ENCODE measurements at places on chromosomes 1 and 21.
A peak's percentile ranks its signal among the peaks of the same experiment; 100 is the strongest.

GRCh38 chr21:15051644-15052458 is 12.9 kb downstream of the NRIP1 start:
- no peak for DNase-seq

DNA sequence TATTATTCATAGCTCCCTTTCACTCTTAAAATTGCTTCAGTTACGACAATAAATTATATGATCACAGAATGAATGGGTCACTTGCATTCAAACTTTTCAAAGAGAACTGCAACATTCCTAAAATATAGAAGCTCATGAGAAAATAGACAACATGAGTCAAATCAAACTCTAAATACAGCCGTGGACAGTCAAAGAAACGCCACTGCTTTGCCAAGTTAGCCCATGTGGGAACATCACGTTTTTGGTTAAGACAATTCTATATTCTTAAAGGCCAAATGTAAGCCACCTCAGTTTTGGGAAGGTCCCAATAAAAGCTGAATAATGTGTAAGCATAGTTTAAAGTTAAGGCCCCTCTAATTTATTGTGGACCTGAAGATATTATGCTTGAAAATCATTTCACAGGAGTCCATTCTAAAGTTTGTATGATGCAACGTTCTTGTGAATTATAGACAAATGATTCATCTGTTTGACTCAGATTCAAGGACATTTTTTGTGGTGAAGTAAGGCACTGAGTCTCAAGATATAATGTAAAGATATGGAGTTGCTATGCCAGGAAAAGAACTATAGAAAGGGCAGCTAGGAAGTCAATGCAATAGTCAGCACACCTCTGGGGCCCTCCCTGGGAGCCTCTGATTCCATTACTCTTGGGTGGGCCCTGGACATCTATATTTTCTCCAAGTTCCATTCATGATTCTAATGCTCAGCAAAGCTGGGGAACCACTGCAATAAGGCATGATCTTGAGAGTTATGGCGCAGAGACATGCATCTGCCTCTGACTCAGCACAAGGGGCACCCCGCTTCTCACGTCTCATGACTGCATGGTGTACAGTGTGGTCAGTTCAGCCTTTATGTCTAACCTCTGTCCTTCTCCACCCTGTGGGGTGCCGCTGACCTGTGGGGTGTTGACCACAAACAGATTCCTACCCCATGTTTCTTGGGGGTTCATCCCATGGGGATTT is 33.9 kb downstream of the ETS2 start:
- no peak for DNase-seq

DNA sequence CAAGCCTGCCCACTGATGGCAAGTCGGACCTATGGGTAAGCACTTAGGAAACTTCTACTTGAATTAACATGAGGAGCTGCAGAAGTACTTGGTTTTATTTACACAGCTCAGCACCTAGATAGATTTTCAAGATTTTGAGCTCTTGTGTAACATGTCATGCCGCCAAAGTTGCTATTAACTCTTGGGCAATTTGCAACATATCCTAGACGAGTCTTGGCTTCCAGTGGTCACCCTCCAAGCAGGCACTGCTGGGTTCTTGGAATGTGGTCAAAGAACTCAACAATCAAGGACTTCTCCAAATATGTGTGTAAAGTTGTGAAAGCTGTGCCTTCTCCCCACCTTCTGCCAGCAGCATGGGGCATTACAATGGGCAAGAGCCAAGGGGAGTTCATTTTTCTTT is 17.8 kb upstream of the GUCA2B start:
- DNase-seq: no peak

GRCh38 chr1:198890214-198890930 is 251.5 kb downstream of the PTPRC start:
- DNase-seq: no peak

DNA sequence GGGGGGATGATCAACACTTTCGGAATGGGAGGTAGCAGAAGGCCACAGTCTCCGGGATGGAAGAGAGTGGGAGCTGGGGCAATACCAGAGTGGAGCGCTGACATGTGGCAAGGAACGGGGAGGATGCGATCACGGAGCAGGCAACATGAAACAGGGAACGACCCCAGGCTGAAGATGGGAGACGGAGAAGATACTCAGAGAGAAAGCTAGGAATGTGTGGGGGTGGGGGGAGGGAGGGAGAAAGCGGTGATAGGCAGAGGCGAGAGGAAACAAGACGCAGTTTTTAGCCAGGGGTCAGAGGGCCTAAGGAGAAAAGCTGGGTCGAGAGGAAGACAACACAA is 577 bp downstream of the RAB3GAP2 start:
- no peak for DNase-seq

DNA sequence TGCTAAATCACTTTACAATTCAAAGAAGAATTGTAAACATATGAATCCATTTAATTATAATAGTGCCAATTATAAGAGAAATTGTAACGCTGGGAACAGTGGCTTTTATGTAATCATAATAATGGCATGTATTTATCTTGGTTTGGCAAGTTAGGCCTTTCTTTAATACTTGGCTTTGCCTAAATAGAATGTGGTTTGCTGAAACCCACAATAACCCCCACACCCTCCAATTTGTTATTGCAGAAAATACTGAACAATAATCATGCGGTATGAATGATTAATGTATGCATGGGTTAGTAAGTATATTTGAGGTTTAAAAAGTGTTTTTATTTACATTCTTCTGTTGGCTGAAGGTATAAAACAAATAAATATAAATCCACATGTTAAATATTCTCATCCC is 138.2 kb downstream of the NFIA start:
- no peak for DNase-seq

- no peak for DNase-seq
Measured at GRCh38 chr1:224339442-224340033, 9.6 kb upstream of the NVL start.

- DNase-seq: no peak
Measured at GRCh38 chr1:86991549-86992186, 77.2 kb downstream of the HS2ST1 start.

GRCh38 chr1:38123356-38124135 is 77.0 kb upstream of the POU3F1 start:
- DNase-seq: no peak

DNA sequence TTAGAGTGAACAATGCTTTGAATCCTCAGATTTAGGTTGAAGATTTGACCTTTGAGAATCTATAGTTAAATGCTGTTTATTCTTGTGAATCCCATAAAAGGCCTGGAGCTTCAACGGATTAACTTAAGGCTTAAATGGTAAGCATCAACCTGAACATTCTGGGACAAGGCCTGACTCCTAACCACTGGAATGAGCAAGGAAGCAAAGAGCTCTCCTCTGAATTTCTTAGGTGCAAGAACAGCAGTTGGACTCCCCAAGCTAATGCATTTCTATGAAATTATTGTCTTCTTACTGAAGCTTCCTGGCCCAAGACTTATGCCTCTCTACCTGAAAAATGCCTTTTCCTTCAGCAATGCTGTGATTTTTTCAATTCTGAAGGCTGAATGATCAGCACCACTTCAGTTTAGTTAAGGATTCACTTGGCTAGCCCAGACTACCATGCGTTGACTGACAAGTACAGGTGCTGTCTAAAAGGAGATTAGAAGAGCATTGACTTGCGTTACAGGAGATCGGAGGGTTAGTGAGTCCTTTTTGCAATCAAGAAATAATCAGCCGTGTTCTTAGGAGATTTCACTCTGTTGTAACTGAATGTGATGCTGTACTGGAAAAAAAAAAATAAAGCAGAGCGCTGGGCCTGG is 178.5 kb downstream of the ZC3H11B start:
- no peak for DNase-seq

DNA sequence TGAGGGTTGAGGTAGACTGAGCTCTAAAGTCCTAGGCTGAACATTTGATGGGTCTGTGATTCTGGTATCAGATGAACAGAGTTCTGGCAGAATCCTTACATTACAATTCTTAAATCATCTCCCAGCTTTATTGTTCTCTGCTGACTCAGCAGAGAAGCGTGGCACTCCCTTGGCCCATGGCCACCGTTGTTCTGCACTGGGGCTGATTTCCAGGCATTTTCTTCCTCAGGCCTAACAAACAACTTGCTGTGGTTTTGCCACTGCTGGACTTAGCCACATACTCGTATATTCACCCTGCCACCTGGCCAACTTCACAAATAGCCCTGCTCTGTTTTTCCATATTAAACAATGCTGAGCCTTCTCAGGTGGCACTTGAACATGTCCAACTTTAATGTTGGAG is 223.2 kb downstream of the TNR start:
- DNase-seq: no peak

DNA sequence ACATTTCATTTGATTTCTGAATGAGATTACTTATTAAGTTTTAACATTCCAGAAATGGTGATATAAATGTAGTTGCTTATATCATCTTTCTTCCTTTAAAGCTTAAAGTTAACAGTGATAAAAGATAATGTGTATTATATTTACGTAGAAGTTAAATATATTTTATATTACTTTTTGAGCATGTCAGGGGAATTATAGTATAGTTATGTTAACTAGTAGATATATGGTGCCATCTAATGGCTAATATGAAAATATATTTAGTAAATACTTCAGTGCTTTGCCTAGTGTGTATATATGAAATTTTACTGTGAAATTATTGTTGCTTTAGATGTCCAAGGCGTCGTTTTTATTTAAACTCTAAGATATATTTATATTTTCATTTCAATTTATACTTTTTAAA is 51.5 kb downstream of the SYT14 start:
- DNase-seq: no peak

GRCh38 chr1:64136752-64137411 is 66.5 kb upstream of the UBE2U start:
- peak; percentile 8 for DNase-seq

DNA sequence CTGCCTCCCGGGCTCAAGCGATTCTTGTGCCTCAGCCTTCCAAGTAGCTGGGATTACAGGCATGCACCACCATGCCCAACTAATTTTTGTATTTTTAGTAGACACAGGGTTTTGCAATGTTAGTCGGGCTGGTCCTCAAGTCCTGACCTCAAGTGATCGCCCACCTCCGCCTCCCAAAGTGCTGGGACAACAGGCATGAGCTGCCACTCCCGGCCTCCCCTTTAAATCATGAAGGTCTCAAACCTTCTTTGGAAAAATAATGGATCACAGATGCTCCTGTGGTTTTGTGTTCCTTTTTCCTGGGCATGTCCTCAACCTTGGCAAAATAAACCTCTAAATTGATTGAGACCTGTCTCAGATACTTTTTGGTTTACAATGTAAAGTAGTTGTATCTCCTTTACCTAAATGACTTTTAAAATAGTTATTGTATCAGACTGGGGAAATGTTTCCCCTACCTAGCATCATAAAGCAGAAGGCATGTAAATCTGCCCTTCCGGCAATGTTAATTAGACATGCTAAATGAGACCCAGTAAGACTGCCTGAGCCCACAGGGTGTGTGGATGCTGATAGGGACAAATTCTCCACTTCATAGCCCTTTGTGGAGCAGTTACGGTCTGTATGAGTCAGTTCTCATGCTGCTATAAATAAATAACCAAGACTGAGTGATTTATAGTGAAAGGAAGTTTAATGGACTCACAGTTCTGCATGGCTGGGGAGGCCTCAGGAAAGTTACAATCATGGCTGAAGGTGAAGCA is 27.8 kb downstream of the CBR1 start:
- no peak for DNase-seq

DNA sequence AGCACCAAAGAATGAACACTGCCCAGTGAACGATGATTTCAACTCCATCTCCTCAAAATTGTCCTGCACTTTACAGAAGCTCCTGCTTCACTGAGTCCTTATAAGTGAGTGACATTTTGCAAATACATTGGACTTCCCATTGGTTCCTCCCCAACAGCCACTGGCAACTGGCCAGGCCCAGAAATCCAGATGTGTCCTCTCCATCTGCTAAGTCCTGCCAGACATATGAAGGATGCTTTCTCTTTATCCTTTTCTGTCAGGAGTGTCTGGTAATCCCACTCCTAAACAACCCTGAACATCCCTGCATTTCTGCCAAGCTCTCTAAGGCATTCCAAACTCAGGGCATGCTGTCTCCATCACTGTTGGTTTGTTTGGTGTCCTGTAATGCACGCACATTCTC is 271.8 kb downstream of the RRAGC start:
- no peak for DNase-seq

DNA sequence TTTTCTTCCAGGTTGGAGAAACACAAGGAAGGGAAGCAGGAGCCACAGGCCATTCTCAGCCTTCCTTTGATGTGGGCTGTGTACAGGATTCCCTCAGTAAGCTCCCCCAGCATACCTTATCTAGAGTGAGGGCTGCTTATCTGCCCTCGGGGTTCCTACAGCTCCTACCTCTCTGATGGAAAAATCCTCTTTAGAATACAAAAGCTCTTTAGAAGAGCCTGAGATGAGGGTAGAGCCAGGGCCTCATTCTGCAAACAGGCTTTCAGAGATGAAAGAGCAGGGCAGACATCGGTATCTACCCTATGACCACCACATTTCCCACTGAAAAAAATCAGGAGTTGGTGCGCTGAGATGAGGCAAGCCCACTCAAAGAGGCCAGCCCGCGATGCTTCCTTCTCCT is 85.1 kb downstream of the PLPP3 start:
- no peak for DNase-seq

GRCh38 chr1:64981601-64982533 is 15.5 kb upstream of the JAK1 start:
- no peak for DNase-seq

DNA sequence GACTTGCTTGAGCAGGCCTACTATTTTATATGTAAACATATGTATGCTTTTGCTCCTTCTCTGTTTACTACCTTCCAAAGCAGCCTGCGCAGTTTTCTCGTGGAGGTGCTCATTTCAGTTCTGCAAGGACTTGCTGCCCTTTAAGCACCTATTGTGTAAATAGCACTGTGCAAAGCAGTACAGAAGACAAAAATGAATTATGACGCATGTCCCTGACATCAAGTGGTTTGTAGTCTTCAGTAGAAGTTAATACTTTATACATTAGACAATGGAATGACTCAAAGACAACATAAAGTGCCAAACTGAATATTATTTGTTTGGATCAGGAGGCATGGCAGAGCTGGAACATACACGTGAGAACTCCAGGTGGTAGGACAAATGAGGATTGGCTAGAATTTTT is 611.7 kb downstream of the LMO4 start:
- no peak for DNase-seq

DNA sequence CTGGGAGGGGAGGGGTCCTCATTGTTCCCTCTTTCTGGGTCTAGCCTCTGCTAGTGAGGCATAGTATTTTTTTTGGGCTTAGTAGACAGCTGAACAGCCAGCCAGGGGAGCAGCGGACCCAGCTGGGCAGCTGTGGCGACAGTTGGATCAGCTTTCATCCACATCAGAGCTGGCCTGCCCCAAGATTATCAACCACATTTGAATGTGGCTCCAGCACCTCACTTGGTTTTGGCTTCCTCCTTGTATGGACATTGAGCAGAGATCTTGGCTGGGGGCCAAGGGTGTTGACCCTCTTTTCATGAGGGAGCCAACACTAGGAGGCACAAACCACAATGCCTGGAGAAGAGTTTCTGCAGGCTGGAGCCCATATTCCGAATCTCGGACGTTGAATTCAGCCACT is 25.0 kb downstream of the WNT4 start:
- DNase-seq: no peak

GRCh38 chr1:147717706-147718097 is 42.7 kb downstream of the GJA5 start:
- no peak for DNase-seq

Data from activated naive CD4-positive, alpha-beta T cell (primary cell).